Erythroblast (primary cell): ENCODE measurements at places on chromosomes 7 and 10.

DNA sequence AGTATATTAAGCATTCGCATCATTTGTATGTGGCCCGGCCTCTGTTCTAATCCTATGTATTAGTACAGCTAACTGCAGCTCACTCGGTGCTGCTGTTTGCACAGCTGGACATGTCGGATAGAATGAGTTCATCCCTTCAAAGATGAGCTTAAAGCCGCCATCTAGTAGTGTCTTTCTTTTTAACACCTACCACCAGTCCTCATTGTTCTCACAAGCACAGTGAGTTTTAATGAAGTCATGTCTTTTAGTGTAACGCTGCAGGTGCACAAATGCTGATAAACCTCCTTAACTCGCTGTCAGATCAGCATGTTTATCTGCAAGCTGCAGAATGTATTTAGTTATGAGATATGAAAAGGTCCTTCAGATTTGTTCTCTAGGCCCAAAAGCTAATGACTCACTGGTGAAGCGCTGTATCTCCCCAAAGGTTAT lies 247.5 kb downstream of the MTERF1 start:
- peak; percentile 27 for DNase-seq

DNA sequence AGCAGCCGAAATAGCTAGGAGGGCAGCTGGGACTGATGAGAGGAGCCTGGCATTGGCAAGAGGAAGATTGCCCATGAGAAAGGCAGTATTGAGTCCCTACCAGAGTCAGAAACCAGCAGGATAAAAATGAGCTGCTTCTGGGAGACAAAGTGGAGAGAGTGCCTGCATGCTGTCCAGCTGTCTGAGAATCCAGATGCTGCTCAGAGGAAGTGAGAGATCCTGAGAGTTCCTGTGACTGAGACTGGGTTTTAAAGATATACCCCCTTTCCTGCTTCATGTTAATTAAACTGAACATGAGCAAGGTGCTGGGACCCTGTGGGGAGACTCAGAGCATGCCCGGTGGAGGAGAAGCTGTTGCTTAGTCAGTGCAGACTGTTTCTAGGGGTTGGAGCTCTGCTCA lies 107.5 kb downstream of the KIF20B start:
- DNase-seq = no peak

- no peak for DNase-seq
Measured at GRCh38 chr10:70440296-70441160, 953 bp downstream of the NODAL start.

- no peak for DNase-seq
Measured at GRCh38 chr7:11447106-11447505, 384.9 kb downstream of the THSD7A start.

GRCh38 chr7:152893801-152894294 lies 134.3 kb downstream of the ACTR3B start:
- DNase-seq = no peak

- DNase-seq = no peak
Measured at GRCh38 chr10:43222210-43222720, 44.6 kb downstream of the RASGEF1A start.

DNA sequence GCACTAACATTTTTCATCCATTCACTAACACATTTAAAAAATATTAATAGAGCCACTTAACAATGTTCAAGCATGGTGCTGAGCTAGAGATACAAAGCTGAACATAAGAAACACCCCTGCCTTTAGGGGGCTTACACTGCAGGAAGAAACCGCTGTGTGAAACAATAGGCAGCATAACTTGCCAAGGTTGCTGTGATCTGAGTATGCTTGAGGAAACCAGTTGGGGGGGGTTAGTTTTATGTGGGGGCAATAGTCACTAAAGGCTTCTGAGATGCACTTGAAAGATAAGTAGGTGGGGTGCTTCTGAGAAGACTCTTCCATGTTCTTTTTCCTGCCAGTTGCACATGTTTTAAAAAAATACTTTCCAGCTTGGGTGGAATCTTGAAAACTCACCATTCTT lies 2.8 kb downstream of the RBM17 start:
- DNase-seq = peak; percentile 53

DNA sequence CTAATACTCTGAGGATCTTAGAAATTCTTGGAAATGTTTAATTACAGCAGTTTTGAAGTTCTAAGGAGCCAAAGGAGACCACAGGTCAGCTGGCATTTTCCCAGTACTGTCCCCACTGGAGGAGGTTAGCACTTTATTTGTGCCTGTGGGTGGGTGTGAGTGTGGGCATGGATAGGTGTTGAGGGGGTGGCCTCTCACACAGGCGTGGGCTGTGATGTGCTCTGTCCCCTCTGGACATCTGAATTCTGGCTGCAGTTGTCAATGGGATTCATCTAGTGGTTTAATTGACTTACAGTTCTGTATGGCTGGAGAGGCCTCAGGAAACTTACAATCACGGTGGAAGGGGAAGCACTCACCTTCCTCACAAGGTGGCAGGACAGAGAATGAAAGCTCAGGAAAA lies 135.4 kb upstream of the NAMPT start:
- DNase-seq = no peak

- no peak for DNase-seq
Measured at GRCh38 chr7:106313456-106313901, 28.7 kb upstream of the NAMPT start.

DNA sequence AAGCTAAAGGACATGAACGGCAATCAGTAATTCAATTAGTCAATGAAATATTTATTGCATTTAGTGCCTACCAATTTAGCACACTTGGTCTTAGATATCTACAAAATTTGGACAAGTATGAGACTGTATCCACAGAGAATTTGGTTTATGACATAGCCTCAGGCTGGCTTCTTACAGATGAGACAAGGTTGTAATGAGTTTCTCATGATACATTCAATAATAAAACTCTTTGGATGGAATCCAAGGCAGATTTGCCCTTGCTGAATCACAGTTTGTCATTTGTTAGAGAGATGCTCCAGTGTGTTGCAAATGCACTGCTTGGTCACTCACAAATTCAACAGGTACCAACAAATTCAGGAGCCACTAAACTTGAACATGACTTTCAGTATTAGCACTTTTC lies 162.5 kb downstream of the GPR37 start:
- no peak for DNase-seq

GRCh38 chr10:99172128-99172738 lies 63.4 kb downstream of the HPSE2 start:
- DNase-seq = peak; percentile 72

DNA sequence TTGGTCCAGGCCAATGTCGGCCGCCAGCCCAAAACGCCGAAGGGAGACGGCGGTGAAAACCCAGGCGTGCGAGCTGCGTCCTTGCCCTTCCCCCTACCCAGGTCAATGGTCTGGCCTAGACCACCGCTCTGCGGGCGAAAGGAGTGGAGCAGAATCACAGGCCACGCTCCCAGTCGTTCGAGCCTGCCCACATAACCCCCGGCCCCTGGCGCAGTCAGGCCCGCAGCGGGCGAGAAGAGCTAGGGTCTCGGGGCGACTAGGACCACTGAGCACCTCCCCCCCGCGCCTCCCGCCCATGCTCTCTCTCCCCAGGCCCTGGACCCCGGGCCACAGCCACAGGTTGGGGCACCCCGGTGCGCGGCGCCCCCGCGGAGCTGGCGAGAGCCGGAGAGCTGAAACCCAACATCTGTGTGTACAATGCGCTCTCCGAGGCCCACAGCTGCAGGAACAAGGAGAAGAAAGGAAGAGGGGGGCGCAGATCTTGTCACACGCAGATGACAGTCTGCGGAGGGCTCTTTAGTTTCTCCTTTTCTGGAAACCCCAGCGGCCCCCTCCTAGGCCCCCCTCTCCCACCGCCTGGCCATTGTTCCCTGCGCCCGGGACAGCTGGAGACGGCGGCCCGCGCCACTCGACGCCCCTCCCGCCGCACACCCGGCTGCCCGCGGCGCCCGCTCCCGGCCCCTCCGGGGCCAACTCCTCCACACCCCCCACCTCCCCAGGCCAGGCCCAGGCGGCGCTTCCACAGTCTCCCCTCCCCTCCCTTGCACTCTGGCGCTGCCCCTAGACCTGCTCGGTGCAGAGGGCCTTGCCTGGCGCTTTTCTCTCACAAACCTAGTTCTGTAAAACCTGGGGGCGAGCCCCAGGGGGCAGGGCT lies 355.0 kb downstream of the DNAJB6 start:
- no peak for DNase-seq

DNA sequence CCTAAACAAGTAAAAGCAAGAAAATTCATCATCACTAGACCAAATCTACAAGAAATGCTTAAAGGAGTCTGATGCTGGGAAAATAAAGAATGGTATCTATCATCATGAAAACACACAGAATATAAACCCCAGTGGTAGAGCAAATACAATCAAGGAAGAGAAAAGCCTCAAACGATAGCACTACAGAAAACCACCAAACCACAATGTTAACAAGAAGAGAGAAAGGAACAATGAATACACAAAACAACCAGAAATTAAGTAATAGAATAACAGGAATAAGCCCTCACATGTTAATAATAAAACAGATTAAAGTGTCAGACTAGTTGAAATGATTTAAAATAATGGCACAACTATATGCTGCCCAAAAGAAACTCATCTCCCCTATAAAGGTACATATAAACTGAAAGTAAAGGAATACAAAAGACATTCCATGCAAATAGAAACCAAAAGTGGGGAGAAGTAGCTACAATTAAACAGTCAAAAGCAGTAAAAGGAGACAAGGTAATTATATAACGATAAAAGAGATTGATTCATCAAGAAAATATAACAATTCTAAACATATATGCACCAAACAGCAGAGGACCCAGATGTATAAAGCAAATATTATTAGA lies 77.3 kb downstream of the JMJD1C start:
- DNase-seq = no peak

GRCh38 chr10:127498087-127498486 lies 51.0 kb upstream of the NPS start:
- DNase-seq = no peak

DNA sequence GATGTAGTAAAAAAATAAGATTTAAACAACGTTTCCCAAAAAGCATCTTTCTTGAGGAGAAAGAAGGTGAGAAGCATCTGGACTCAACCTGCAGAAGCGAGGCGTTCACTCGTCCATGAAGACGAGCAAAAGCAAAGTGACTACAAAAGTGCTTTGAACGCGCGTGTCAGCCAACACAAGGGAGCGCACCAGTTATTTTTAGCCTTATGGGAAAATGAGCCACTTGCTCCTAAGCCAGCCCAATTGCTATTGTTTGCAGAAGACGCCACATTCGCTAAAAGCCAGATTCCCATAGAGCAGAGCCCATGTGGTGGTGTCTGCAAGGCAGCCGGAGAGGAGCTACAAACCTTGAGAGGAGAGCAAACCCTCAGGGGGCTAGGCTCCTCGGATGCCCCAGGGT lies 122.5 kb downstream of the FAM53B start:
- DNase-seq = no peak

DNA sequence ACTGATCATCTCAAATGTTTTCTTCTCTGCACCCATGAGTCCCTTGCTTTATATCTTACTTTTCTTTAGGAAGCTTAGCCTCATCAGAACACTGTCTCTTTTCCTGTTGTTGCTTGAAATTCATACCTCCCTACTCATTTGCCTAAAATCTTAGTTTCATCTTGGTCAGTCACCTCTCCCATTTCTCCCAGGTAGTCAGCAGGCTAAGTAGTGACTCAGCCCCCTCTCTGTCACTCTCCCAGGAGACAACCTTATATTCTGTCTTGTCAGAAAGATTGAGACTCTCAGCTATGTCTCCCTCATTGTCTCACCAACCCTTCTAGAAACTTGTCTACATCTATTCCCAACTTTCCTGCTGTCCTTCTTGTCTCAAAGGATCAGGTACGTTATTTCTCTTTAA lies 280.9 kb downstream of the BBS9 start:
- no peak for DNase-seq

GRCh38 chr10:100516847-100517246 lies 2.8 kb downstream of the SEC31B start:
- peak; percentile 9 for DNase-seq

GRCh38 chr10:47376522-47377220 lies 7.4 kb downstream of the ZNF488 start:
- no peak for DNase-seq

DNA sequence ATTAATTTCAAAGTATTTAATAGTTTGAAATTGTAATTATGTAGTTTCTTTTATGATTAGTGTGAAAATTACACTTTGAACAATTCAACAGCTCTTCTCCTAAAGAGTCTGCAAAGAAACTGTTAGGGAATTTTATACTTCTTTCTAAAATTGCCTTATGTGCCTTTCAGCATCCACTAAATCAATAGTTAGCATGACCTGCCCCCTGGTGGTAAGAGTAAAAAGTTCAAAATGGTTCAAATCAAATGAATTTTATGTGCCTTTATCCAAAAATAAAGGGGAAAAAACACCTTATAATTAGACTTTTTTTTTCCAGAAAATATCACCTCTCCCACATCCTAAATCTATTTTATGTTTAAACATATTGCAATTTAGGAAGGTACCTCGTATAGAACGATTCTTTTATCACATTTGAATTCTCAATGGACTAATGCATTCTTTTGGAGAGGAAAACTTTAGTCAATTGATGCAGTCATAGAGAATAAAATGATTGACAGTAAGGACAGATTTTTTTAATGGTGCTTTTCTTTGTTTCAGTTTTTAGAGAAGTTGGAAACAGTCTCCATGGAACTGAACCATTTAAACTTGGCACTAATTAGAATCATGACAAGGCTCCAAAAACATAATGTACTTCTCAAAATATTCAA lies 163.7 kb downstream of the SEMA3D start:
- DNase-seq = peak; percentile 56

- DNase-seq = no peak
Measured at GRCh38 chr7:5005066-5005465, 40.6 kb upstream of the RBAK start.

DNA sequence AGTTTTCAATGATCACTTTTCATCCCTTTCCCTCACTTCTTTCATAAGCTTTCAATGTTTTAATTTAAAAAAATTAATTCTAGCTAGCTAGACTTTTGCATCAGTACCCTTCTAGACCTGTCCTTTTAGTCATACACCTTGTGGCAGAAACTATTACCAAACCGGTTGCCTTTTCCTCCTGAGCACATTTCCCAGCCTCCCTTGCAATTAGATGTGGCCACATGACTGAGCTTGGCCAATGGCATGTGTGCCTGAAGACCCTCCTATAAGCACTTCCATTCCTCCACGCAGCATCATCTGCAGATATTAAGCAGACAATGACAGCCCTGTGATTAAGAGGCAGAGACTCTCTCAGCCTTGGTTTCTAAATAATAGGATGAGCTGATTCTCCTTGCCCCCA lies 12.3 kb downstream of the DKK1 start:
- DNase-seq = no peak

GRCh38 chr10:93458821-93459257 lies 23.3 kb downstream of the MYOF start:
- no peak for DNase-seq
